ENCODE measurements at places on chromosomes 11 and 22.

DNA sequence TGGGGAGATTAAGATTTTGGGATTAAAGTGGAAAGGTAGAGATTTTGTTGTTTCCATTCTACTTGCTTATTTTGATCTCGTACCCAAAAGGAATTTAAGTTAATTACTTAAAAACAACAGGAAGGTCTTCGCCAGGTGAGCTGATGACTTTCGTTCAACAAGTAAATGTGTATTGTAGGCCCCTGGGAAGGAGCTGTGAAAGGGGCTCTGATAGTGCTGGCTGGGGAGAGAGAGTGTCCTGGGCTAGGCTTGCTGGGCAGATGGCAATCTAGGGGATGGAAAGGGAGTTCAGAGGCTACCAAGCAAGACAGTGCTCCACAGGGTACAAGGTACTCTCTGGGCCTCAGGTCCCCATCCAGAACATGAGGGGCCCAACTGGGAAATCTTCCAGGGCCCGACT, 189.4 kb downstream of the CEP164 start:
- DNase-seq = no peak

DNA sequence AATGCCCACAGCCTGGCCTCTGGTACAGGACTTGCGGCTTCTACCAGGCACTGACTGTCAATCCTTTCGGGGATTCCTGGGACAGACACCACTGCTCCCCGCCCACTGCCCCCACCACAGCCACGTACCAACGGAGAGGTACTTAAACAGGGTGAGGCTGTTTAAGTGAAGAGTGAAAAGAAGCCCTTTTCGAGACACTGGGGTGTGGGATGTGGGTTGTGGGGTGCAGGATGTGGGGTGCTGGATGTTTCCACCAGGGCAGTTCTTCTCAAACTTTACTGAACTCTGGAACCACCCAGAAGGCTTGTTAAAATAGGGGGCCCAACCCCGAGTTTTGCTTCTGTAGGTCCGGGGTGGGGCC, 34.2 kb upstream of the PRR5 start:
- peak; percentile 53 for DNase-seq

- no peak for DNase-seq
Observed at GRCh38 chr11:12121517-12121916, 11.1 kb downstream of the MICAL2 start.

DNA sequence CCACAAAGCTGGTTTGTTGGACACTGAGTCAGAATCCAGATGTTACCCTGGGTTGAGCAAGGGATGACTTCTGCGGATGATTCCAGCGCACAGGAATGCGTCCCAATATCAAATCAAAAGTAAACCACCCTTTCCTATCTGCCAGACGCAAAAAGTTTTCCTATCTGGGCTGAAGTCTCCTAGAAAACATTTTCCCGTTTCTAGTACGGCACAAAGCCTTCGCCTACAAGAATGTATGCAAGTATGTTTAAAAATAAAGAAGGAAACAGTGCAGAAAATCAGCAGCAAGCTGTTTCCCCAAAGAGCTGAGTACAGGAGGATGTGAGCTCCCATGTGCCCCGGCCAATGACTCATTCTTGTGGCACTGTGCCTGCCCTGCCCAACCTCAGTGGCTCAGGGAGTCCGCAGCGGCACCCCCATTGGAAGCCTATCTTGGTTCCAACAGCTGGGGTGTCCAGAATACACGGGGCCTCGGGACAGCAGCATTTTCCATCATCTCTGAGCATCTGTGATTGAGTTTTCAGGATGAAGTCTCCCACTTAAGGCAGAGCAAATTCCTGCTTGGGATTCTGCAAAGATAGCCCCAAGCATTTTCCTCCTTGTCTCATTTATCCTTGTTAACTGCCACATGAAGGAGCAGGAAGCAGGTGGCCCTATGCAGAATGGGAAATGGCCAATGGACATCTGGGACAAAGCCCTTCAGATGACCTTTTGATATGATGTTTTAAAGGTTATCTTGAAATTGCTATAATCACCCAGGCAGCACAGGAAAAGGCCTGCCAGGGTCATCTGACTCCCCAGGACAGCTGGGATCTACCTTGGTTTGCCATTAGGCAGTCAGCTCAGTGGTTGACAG, 17.5 kb downstream of the KCNJ5 start:
- DNase-seq = peak; percentile 63

GRCh38 chr11:96228473-96228891, 114.5 kb downstream of the MAML2 start:
- peak; percentile 49 for DNase-seq

DNA sequence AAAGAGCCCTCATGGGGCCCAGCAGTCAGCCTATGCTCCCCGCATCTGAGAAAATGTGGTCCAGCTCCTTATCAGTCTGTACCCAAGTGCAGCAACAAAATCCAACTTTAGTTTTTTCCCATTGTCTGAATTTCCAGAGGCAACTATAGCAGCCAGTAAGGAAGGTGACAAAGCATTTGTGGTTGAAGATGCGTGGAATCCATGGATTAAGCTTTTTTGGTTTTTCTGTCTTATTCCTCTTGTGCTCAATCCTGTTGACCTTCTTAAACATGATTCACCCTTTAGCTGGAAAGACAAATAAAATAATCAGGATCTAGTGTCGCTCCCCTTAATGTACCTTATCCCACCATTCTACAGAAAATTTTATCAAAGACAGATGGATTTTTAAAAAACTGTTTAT, 14.3 kb downstream of the GDPD4 start:
- no peak for DNase-seq

GRCh38 chr11:13098063-13098462, 88.9 kb downstream of the RASSF10 start:
- DNase-seq = no peak

DNA sequence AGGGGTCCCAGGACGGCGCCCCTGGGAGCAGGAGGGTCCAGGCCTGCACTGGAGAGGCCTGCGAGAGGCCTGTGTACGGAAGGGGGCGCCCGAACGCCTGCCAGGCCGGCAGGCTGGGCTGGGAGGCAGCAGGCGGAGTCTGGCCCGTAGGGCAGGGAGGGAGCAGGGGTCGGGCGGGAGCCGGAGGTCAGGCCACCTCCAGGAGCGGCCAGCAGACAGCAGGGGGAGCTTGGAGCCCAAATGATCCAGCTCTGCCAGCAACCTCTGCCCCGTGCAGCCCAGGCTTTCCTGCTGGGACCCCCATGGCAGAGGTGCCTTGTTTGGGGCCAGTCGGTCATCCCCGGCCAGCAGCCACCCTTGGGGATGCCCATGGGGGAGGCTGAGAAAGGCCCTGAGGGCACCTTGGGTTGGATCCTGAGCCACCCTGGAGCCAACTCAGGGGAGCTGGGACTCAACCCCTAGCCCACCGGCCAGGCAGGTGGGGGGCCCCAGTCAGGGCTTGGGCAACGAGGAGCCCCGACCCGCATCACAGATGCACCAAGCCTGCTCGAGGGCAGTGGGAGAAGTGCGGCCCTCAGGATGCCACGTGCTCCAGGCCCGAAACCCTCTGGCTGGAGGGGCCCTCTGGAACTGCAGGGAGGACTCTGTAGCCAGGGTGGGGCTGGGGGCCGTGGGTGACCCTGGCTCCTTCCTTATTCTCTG, 9.6 kb upstream of the SYT8 start:
- DNase-seq = peak; percentile 62

GRCh38 chr11:88507771-88508417, 170.4 kb upstream of the CTSC start:
- no peak for DNase-seq

DNA sequence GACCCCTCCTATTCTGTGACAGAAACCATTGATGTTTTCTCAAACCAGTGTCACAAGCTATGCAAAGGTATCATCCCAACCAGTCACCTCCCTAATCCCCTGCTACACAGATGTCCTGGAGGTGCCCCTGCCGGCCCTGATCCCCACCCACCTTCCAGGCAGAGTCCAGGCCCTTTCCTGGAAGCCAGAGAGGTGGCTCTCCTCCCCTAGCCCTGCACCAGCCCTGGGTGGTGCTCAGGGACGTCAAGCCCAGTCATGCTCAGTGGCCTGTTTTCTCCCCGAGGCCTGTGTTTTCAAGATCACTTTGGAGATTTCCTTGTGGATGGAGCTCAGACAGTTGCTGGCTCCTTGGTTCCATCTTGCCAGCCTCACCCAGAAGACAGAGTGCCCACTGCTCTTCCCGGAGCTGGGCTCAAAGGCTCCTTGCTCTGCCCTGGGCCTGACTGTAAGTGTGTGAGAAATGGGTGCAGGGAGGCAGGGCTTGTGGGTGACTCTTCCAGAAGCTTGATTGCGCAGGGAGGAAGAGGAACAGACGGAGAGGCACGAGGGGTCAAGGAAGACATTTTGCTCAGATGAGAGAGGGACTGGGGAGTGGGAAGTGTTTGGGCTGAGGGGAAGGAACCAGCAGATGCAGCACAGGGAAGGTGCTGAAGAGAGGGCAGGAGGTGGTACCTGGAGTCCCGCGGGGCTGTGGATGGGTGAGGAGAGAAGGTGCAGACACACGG, 11.3 kb downstream of the P2RY6 start:
- no peak for DNase-seq

DNA sequence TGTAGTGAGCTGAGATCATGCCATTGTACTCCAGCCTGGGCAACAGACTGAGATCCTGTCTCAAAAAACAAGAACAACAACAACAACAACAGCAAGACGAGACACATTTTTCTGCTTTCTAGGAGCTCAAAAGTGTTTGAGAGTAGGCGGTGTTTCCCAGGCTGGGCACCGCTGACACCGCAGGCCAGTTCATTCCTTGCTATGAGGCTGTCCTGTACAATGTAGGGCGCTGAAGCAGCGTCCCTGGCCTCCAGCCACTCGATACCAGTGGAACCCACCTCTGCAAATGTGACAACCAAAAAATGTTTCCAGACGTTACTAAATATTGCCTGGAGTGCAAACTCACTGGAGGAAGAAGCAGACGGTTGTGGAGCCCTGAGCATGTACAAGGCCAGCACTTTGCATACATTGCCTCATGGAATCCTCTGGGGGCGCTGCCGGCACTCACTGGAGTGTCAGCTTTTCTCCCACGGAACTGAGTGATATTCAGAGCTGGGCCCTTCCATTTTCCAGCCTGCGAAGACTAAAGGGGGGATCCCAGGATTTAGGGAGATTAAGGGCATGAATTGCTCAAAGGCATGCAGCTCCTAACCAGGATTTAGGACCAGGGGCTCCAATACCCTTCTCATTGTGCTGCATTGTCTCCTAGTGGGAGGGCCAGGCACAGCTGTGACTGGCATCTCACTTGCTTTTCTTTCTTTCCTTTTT, 5.8 kb upstream of the MIEF1 start:
- peak; percentile 84 for DNase-seq

DNA sequence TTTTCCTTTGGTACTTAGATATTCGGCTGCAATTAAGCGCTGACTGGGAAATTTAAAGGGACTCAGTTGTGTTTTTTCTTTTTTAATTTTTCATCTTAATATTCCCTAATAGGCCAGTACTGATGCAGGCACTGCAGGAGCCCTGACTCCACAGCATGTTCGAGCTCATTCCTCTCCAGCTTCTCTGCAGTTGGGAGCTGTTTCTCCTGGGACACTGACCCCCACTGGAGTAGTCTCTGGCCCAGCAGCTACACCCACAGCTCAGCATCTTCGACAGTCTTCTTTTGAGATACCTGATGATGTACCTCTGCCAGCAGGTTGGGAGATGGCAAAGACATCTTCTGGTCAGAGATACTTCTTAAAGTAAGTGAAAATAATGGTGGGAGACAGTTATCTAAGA, 3.8 kb downstream of the YAP1 start:
- no peak for DNase-seq

DNA sequence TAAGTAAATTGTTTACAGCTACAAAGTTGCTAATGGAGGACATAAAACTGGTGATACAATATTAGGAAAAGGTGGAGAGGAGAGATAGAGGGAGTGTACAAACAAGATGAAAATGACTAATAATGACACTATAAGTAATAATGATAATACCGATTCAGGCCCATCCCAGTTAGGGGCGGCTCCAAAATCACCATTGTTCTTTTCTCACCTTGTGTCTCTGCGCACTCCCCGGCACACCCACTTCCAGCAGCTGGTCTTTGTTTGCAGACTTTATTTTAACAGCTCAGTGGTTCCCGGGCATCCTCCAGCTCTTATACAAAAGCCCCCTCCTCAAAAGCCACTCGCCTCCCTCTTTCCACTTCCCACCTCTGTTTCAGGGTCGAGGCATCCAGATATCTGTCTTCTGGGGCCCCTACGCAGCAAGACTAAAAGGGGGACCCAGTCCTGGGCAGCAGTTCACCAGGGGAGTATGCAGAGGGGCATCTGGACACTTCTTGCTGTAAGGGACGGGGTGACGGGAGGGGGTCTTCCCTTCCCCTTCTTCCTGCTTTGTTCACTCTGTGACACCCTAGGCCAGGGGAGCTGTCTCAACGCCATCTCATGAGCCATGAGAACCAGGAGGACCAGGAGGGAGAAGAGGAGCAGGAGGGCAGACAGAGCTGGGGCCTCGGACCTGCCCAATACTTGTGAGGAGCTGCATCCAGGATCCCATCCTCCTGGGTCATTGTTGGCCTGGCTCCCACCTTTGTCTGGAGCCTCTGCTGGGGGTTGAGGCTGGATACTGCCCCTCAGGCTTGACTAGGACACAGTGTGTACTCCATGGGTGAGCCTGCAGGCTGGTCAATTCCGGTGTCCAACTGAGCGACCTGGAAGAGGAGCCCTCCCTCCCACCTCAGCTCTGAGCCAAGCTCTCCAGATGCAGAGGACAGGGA, 2.7 kb downstream of the APOL2 start:
- no peak for DNase-seq

GRCh38 chr11:123654566-123655081, at the start of gene SCN3B:
TSS of gene SCN3B (minus strand) at chr11:123654624. CDS start at chr11:123653801, 823 bp downstream.
- DNase-seq = peak; percentile 57

DNA sequence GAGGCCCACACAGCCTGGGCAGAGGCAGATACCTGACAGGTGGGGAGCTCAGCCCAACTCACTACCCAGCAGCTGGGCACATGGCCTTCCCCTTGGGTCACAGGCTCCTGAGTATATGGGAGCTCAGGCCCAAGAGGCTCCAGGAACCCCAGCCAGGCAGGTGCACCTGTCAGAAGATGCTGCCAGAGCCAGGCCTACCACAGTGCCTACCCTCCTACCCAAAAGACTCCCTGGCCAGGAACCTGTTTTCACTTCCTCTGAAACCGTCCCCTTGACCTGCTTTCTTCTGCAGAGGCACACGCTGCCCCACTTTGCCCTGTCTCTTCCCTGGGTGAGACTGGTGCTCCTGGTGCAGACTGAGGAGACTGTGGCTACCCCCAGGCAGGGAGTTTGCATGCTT, 2.9 kb downstream of the CHID1 start:
- DNase-seq = no peak
